ENCODE measurements at places on chromosomes 11 and 22.
A peak's percentile ranks its signal among the peaks of the same experiment; 100 is the strongest.

- no peak for DNase-seq
Measured at GRCh38 chr11:35683728-35684339, 21.3 kb downstream of the TRIM44 start.

DNA sequence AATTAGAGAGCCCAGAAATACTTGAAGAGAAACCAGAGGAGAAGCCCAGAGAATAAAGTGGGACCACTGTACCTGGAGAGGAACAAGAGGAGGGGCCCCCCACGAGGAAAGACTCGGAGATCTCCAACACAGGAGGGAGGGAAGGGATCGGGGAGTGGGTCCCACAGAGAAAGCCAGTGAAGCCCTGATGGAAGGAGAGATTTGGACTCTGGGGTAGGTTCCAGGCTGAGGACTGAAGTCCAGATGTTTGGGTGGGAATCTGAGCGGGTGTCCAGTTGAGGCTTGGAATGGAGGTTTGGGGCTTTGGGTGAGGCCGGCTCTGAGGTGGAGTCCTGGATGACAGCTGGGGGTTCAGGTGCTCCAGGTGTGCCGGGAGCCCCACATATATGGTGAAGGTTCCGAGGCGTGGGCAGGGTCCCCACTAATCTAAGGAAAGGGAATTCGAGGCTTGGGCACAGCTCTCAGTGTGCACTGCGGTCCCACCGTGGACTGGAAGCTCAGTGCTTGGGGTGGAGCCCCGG is 32.6 kb downstream of the PDE2A start:
- no peak for DNase-seq

DNA sequence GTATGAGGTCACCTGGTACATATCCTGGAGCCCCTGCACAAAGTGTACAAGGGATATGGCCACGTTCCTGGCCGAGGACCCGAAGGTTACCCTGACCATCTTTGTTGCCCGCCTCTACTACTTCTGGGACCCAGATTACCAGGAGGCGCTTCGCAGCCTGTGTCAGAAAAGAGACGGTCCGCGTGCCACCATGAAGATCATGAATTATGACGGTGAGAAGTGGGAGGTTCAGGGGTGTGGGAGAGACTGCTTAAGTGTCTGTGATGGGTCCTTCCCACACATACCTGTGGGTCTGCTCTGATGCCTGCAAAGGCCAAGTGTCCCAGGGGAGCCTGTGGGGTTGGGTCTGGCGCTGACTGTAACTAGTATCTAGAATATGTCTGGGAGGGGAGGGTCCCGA is 3.9 kb downstream of the APOBEC3G start:
- no peak for DNase-seq

GRCh38 chr11:128548649-128549255 is 38.6 kb downstream of the ETS1 start:
- no peak for DNase-seq

DNA sequence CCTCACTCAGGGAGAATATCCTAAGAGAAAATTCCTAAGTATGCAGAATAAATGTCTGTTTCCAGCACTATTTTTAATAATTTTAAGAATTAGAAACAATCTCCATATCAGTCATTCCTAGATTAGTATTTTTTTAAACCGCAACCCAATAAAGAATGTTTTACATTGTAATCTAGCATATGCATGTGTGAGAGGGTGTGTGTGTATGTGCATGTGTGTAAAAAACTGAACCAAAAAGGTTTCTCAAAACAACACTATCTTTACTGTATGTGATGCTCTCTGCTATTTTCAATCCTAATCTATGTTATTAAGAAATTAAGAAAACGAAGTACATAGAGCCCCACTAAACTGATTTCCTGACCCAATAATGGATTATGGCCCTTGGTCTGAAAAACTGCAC is 90.6 kb upstream of the AKIP1 start:
- no peak for DNase-seq

DNA sequence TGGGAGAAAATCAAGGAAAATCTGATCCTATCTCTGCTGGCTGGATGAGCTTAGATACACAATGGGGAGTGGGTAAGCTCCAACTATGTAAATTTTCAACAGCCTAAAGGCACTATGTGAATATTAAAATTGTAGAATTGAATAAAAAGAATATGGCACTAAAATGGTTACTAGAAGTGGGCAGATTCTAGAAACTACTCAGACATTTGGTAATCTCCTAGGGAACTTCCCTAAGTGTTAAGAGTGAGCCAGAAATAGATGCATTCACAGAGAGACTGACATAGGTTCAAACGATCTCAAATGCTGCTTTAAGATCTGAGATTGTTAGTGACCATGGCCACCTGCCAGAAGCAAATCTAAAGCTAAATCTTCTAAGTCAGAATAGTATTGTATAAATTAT is 4.3 kb upstream of the OR52E1 start:
- no peak for DNase-seq

- DNase-seq = no peak
Measured at GRCh38 chr11:57556041-57556440, 11.4 kb downstream of the UBE2L6 start.

DNA sequence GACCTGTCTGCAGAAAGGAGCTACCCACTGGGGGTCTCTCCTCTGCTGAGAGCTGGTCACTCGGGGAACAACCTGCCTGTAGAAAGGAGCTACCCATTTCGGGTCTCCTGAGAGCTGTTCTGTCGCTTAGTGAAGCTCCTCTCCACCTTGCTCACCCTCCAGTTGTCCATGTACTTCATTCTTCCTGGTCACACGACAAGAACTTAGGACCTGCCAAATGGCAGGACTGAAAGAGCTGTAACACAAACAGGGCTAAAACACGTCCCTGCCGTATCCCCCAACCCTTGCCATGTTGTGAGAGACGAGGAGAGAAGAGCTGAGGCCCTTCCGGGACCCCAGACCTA is 24.1 kb upstream of the RNASEH2C start:
- DNase-seq = peak; percentile 81

DNA sequence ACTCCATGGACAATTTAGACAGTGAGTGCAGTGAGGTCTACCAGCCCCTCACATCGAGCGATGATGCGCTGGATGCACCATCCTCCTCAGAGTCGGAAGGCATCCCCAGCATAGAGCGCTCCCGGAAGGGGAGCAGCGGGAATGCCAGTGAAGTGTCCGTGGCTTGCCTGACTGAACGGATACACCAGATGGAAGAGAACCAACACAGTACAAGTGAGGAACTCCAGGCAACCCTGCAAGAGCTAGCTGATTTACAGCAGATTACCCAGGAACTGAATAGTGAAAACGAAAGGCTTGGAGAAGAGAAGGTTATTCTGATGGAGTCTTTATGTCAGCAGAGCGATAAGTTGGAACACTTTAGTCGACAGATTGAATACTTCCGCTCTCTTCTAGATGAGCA is 51.4 kb downstream of the SPECC1L start:
- DNase-seq = no peak

DNA sequence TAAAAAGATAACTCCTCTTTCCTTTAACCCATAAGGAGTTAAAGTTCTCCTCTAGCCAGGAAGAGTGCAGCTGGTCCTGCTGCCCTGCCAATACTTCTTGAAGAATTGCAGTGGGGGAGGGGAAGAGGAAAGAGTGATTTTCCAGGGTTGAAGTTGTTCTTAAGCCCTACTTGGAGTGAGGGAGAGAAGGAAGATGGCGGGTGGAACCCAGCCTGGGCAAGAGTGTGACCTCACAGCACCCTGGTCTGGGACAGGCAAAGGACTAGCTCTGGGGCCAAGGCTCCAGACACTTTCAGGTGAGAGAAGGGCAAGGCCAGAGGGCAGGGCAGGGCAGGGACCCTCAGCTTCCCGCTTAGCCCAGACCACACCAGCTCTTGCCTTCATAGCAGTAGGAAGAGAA is 6.6 kb downstream of the TNKS1BP1 start:
- no peak for DNase-seq

Data from esophagus muscularis mucosa (tissue), 4 donors.